ENCODE measurements at places on chromosomes 6 and 20. TPM values are rescaled to one million over a fixed set of nuclear protein-coding genes. Genes with fewer than 3 reads are reported as not detected.

DNA sequence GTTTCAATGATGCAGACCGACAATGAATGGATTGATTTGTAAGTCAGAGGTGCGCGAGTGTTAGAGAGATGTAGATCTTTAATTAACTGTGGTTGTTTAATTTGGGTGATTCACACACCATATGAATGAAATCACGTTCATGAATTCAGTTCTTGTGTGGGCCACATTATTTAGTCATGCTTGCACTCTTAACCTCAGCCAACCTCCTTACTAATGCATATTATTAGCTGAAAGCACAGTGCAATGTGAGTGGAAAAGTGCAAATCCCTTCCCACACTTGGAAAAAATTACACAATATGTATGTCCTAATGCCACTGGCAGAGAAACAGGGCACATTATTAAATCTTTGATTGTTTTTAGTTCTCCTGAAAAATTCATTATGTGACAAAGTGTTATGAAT lies 512.5 kb downstream of the BCKDHB start:
- DNase-seq = no peak

- DNase-seq = no peak
Observed at GRCh38 chr20:4375881-4376280, 345.8 kb upstream of the PRND start.

PPP1R3G gene
- 1.5 TPM for polyA plus RNA-seq

PRICKLE4 gene
- 5.4 TPM for polyA plus RNA-seq

CRYBG1 gene
- 30.2 TPM for polyA plus RNA-seq

DNA sequence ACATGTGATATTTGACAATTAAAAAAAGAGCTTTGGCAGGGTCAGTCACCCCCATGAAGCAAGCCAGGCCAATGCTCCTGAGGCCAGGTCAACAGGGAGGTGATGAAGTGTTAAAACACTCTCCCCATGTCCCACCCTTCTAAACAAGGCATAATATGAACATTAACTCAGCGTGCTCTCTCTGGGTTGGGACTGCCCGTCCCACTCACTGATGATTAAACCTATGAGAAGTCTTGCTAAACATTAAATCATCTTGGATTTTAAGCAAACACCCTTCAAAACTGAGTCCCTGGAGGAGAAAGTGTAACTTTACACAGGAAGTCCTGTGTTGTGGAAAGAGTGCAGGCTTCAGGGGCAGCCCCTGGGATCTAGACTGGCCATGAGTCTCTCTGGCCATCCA lies 558.5 kb downstream of the CD83 start:
- DNase-seq = no peak

- DNase-seq = no peak
Observed at GRCh38 chr6:52635049-52635577, 35.8 kb upstream of the TMEM14A start.

DNA sequence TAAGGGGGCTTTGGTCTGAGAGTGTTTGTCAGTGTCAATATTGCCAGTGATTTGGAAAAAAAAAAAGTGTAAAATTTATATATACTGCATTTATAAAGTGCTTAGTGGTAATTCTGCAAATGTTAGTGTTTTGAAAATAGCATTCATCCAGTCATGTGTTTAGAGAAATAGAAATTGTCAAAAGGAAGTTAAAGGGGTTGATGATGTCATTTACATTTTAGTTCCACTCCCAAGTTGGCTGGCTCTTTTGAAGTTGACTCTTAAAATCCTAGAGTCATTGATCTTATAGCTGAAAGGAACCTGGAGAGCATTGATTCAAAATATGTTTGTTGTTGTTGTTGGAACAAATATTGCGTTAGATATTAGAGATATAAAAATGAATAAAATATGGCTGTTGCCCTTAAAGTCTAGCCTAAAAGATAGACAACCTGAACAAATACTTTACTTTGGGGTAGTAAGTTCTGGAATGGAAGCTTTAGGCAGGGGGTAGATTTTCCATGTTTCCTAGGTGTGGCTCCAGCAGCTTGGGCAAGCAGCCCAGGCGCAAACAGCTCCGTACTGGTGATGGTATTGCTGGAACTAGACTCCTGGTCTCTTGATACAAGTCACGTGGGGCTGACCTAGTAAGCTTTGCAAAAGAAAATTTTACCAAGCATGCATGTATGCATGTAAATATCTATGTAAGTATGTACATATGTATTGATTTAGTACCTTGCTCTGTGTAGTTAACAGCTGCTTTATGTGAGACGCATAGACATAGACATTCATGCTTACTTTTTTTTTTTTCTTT lies 46.3 kb downstream of the HIVEP1 start:
- no peak for DNase-seq

- DNase-seq = no peak
Observed at GRCh38 chr6:138528956-138529355, 29.7 kb upstream of the NHSL1 start.

GRCh38 chr6:105851113-105851580 lies 235.0 kb upstream of the PRDM1 start:
- no peak for DNase-seq

DNA sequence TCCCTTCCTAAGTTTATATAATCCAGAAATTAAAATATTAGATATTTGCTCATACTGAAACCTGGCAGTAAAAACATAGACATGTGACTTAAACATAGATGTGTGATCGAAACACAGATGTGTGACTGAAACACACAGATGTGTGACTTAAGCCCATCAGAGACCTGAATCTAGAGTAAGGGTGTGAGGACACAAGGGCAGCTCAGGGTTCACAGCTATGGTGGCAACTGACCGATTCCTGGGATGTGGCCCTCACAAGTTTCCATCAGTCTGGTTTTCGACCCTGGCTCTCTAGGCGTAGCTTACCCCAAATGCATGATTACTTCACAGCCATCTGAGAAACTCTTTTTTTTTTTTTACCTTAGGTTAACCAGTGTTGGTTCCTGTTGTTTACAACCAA lies 137.0 kb downstream of the NRN1 start:
- no peak for DNase-seq

DNA sequence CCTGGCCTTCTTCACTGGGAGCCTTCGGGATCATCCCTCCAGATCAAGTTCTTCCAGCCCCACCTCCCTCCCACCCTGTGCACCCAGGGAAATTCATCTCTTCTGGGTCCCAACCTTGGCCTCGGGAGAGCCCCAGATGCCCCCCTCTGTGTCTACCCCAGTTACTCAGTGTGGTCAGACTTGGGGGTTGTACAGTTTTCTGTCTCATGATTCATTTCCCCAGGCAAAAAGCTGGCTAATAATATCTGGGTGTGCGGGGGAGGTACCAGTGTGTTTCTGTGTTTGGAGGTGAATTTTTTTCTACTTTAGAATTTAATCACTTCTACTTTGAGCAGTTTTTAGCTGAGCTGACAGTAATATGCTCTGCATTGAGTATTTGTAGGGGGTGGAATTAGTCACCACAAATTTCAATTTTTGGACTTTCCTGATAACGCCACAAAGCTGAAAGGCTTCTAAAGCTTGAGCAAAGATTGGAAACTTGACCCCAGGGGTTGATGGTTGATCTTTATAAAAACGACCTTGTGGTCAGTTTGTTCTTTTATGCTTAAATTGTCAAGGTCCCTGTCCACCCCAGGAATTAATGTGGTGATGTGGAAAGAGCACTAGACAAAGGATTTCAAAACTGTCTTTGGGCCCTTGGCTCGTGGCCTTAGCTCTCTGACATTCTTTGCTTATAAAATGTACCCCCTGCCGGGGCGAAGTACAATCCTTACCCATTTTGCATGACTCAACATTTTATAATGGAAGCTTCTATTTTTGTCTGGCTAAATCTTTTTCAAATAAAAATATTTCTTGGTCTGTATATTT lies 284.7 kb upstream of the TAB2 start:
- no peak for DNase-seq

ZNF343 gene
- 16.5 TPM for polyA plus RNA-seq

RIPPLY2 gene
- polyA plus RNA-seq = not detected

LHFPL5 gene
- not detected for polyA plus RNA-seq

DNA sequence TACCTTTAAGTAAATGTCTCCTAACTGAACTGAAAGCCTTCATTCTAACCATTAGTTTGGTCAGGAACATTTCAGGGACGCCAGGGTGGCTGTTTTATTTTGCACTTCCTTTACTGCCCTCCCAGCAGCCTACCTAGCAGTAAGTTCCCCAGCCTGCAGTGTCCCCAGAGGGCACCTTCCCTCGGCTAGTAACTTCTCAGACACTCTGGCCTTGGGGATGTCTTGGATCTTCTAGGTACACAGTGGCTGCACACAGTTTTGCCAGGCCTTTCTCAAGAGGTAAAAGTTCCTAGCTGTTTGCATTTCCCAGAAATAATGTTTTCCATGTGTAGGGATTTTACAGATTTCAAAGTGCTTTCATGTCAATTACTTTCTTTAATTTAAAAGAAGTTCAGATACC lies 378 bp upstream of the LAMA2 start:
- DNase-seq = no peak

DNA sequence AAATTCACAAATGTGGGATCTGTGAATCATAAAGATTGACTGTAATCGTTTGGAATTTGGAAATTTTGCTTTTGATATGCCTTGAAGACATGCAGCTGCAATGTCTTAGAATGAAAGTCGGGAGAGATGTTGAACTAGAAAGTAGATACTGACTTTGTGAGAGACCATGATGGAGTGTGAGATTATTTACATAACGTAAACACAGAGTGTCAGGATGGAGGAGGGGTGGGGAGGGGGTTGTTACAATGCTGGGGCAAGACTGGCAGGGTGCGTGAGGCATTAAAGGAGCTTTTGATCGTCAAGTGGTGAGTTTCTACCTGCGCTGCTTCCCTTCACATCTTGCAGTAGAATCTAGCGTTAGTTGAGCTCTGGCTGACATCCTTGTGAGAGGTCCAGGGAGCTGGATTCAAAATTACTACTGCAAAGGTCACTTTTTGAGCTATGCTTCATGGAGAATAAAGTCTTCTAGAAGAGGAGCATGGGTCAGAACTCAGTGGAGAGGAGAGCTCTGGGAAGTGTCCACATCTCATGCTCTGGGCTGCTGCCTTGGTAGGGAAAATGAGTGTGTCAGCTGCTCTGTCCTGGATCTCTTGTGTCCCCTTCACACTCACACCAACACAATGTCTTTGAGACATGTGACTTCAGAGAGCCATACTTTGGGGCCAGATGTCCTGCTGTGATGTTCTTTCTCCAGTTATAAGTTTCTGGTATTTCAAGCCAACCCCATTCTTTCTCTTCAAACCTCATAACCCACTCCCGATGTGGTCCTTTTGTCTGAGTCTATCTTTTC lies 105.2 kb upstream of the CITED2 start:
- no peak for DNase-seq

- DNase-seq = no peak
Observed at GRCh38 chr6:22367346-22367745, 70.5 kb upstream of the PRL start.

LAMA5 gene
- 72.5 TPM for polyA plus RNA-seq

ARHGAP40 gene
- polyA plus RNA-seq = 1.3 TPM

DNA sequence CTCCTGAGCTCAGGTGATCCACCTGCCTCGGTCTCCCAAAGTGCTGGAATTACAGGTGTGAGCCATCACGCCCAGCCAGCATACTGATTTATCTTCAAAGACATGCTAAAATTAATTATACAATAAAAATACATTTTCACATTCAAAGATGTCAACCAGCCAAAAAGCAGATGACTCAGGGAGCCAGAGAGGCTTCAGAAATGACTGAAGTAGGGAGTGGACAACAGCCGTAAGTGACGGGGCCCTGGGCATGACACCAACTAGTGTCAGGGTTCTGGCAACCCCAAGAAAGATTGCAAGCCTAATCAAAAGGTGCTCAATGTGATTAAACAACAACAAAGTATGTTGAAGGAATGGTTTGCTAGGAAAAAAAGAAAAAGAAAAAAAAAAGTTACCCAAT lies 28.4 kb downstream of the GPLD1 start:
- no peak for DNase-seq

ZNF311 gene
- polyA plus RNA-seq = 6.5 TPM

GRCh38 chr6:36897609-36898008 lies 11.9 kb downstream of the C6orf89 start:
- no peak for DNase-seq

BEND3 gene
- 8.5 TPM for polyA plus RNA-seq

DNA sequence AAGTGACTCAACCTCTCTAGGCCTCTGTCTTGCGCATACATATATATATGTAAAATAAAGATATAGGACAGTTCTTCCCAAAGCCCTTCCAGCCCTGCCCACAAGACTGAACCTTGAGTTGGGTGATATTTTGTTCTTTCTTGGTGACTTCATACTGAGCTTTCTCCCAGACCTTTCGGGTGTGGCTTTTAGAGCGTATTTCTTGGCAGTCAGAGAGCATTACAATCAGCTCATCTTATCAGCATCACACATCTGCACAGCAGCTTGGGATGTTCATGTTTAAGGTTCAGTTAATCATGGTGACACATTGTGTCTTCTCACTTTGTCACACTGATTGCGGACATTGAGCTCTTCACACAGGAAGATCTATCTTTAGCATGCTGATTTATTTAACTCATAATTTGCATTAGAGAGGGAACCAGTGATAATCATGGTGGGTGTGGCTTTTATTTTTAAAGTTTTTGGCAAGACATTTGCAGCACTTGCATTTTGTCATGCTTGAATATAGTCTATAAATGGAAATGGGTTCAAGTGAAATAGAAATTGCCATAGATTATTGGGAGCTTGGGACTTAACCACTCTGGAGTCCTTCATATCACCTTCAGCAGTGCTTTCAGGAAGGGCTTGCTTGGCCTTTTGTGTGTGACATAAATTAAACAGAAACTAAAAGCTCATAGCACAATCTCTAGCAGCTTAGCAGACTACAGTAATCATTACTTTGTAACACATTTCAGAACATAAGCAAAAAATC lies 8.3 kb downstream of the KIF3B start:
- DNase-seq = no peak

GRCh38 chr20:46312075-46312944 lies 4.0 kb upstream of the CDH22 start:
- no peak for DNase-seq

FAM217A gene
- 1.5 TPM for polyA plus RNA-seq

DNA sequence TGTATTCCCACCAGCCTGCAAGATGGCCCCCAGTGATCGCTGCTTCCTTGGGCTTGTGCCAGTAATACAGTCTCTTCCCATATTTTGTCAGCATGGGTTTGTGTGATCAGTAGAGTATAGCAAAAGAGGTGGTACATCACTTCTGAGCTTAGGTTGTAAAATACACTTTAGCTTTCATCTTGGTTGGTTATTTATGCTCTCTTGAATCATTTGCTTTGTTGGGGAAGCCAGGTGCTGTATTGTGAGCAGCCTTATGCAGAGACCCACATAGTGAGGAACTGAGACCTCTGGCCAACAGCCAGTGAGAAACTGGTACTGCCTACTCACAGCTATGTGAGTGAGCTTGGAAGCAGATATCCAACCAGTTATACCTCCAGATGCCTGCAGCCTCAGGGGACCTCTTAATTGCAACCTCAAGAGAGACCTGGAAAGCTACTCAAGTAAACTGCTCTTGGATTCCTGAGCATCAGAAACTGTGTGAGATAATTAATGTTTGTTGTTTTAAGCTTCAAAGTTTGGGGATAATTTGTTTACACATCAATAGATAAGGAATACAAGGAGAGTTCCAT lies 229.3 kb downstream of the FARS2 start:
- no peak for DNase-seq

GRCh38 chr6:53041356-53041755 lies 23.8 kb upstream of the FBXO9 start:
- DNase-seq = no peak

KAT14 gene
- polyA plus RNA-seq = 32.4 TPM

All from right renal cortex interstitium (tissue), 3 donors.